GM04504 (cell line): ENCODE measurements at places on chromosomes 7 and 10.

- no peak for DNase-seq
Measured at GRCh38 chr10:119654540-119654939, 3.4 kb downstream of the BAG3 start.

- no peak for DNase-seq
Measured at GRCh38 chr7:114368492-114368891, 46.1 kb upstream of the FOXP2 start.

- no peak for DNase-seq
Measured at GRCh38 chr10:132408367-132408781, 11.4 kb downstream of the PWWP2B start.

- DNase-seq: no peak
Measured at GRCh38 chr10:99330347-99330924, 1.3 kb downstream of the CNNM1 start.

GRCh38 chr7:125675640-125676039 is 746.0 kb upstream of the POT1 start:
- no peak for DNase-seq

- no peak for DNase-seq
Measured at GRCh38 chr7:137996386-137996851, 5.5 kb downstream of the CREB3L2 start.

GRCh38 chr10:14880229-14880628 is 1.6 kb downstream of the SUV39H2 start:
- DNase-seq: no peak
